ENCODE measurements at places on chromosomes 1 and 21.

- DNase-seq: no peak
Observed at GRCh38 chr1:114853584-114853983, 1.1 kb upstream of the SYCP1 start.

DNA sequence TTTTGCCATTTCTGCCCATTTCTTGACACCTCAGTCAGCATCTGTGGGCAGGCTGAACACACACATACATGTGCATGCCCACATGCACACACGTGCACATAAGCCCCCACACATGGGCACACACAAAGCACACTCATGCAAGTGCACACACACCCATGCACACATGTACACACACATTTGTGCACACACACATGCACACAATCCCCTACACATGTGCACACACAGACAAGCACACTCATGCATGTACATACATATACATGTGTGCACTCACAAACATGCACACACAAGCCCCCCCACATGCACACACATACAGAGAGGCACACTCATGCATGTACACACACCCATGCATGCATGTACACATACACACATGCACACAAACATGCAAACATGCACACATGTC is 83.5 kb upstream of the ACTRT2 start:
- no peak for DNase-seq

DNA sequence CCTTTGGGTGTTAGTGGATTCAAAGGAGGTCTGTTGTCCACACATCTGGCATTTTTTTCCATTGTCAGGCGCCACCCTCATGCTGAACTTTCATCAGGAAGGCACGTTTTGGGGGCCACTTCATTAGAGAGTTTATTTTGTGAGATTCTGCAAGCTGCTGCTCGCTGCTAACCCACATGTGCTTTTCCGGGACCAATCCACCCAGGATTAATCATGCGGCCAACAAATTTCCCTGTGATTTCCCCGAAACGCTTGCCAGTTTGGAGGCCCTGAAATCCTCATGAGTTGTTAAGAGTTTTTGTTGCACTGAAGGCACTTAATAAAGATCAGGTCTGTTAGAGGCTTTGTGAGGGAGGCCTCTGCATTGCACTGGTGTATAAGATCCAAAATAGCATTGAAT is 2.4 kb downstream of the PDPN start:
- DNase-seq: no peak

GRCh38 chr1:214923278-214923915 is 159.1 kb upstream of the KCNK2 start:
- DNase-seq: no peak

GRCh38 chr1:181033799-181034451 is at the start of gene MR1:
TSS of gene MR1 (plus strand) at chr1:181033983. CDS start at chr1:181034008, 25 bp downstream.
- peak; percentile 38 for DNase-seq

GRCh38 chr1:37274938-37275631 is 199.3 kb upstream of the ZC3H12A start:
- no peak for DNase-seq

Measured in T1000 (cell line).